ENCODE measurements at places on chromosomes 3 and 15.

GRCh38 chr3:150140614-150141321 lies 170.1 kb upstream of the PFN2 start:
- DNase-seq, result no peak

DNA sequence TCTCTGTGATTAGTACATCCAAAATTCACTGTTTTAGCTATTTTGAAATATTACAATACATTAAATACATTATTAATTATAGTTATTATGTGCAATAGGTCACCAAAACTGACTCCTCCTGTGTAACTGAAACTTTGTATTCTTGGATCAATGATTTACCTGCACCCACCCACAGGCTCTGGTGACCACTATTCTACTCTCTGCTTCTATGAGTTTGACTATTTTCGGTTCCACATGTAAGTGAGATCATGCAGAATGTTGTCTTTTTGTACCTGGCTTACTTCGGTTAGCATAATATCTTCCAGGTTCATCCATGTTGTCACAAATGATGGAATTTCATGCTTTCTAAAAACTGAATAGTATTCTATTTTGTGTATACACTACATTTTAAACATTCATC lies 43.8 kb downstream of the SLC2A2 start:
- no peak for DNase-seq

DNA sequence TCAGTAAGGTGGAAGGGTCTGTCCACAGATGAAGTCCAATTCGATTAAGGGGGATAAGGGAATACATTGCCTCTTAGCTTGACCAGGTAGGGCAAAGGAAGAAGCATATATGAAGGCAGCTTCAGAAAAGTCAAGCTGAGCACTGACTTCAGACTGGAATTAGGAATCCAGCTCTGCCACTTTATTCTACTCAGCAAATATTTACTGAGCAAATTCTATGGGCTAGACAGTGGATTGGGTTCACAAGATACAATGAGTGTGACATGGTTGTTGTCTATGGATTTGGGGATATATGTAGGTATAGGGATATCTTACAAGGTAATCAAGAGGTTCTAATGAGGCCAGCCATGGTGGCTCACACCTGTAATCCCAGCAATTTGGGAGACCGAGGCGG lies 526 bp downstream of the ADIPOQ start:
- DNase-seq, result no peak

GRCh38 chr3:16452261-16452660 lies 61.2 kb downstream of the RFTN1 start:
- DNase-seq, result no peak

DNA sequence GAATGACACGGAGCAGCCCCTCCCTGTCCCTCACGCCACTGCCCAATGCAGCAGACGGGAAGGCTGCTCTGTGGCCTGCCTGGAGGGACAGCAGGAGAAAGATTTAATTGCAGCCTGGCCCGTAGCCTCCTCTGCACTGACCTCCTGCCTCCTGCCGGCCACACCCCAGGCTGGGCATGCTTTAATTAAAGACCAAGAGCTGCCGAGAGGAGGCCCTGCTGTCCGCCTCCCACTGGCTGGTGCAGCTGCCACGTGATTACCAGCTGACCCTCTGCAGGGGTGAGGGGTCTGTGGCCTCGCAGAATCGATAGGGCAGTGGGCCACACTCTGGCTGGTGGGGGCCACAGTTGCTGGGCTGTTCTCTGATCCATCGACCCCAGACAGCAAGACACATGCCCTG lies 100.2 kb upstream of the PRR23E start:
- DNase-seq, result no peak

- DNase-seq, result no peak
Observed at GRCh38 chr3:4043867-4044575, 244.8 kb downstream of the LRRN1 start.

- no peak for DNase-seq
Observed at GRCh38 chr3:67704322-67704721, 49.9 kb upstream of the SUCLG2 start.

DNA sequence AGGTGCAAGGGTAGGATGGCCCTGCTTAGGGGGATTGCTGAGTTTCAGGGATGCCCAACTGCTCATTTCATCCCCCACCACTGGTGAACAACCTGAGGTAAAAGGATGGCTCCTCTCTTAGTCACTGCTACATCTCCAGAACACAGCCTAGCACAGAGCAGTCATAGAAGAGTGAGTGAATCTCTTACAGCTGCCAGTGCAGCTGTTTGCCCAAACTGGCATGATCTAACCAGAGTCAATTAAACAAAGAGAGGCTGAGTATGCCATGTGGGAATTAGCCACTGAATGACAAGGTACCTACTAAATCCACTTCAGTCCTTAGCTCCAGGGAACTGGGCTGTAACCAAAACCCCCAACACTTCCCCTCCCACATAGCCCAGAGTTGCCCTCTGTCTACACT lies 6.8 kb upstream of the NCKIPSD start:
- no peak for DNase-seq

DNA sequence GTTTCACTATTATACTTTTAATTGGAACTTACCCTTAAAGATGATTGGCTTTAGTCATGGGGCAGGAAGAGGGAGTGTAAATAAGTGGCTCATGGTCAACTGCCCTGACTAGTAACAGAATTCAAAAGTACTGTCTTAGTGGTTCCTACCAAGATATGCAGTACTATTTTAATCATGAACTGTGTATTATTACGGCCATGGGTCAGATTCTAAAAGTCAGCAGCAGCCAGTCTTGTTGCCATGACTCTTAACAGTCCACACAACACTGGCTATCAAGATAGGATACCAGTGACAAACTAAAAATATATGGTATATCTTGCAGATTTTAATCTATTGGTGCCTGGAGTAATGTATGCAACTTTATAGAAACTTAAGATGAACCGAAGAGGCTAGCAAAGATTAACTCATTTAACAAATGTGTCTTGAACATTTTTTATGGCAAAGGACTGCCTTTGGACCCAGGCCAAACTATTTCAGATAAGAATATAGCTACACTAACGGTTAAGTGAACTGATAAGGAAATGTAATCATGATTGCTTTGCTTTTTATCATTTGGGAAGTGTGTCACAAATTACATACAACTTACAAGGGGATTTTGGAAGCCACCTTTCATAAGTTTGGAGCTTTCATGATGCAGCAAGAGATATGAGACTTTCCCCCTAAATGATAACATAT lies 163.7 kb downstream of the TCF12 start:
- no peak for DNase-seq

DNA sequence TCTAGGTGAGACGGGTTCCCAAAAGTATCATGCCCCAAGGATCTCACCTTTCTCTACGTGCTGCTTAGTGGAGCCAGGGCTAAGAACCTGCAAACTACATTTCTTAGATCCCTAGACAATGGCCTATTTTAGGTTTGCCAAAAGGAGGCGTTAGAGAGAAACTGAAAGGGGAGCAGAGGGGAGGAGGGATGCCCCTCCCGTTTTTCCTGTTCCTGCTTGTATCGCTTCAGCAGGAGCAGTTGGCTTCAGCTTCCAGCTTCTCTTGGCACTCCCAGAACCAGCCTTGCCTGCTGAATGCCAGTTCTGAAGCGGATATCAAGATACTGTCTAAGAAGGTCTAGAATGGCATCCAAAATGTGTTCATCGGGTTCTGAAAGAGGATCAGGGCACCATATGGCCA lies 58.4 kb upstream of the ABHD17C start:
- DNase-seq, result no peak

- no peak for DNase-seq
Observed at GRCh38 chr3:71407823-71408222, 175.7 kb downstream of the FOXP1 start.

DNA sequence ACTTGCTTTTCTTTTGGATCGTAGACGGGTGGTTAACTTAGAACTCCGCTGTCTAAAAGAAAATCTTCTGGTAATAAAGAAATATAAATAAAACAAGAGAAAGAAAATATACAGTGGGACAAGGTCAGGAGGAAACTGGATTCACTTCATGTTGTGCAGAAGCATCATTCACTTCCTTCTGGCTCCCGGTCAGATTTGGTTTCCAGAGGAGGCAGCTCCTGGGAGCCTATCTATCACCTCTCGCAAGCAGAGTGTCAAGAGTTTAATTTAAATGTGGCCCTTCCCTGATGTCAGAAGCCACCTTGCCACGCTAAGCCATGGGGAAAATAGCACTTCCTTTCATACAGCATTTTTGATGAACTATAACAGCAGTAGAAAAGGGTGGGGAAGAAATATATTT lies 139.1 kb downstream of the NSMCE3 start:
- no peak for DNase-seq

- DNase-seq, result no peak
Observed at GRCh38 chr3:180329187-180329586, 272.8 kb upstream of the TTC14 start.

- DNase-seq, result no peak
Observed at GRCh38 chr3:155425396-155425795, 131.9 kb upstream of the STRIT1 start.

- no peak for DNase-seq
Observed at GRCh38 chr3:167675848-167676247, 22.1 kb upstream of the WDR49 start.

GRCh38 chr3:186182850-186183249 lies 74.0 kb upstream of the ETV5 start:
- DNase-seq, result no peak

DNA sequence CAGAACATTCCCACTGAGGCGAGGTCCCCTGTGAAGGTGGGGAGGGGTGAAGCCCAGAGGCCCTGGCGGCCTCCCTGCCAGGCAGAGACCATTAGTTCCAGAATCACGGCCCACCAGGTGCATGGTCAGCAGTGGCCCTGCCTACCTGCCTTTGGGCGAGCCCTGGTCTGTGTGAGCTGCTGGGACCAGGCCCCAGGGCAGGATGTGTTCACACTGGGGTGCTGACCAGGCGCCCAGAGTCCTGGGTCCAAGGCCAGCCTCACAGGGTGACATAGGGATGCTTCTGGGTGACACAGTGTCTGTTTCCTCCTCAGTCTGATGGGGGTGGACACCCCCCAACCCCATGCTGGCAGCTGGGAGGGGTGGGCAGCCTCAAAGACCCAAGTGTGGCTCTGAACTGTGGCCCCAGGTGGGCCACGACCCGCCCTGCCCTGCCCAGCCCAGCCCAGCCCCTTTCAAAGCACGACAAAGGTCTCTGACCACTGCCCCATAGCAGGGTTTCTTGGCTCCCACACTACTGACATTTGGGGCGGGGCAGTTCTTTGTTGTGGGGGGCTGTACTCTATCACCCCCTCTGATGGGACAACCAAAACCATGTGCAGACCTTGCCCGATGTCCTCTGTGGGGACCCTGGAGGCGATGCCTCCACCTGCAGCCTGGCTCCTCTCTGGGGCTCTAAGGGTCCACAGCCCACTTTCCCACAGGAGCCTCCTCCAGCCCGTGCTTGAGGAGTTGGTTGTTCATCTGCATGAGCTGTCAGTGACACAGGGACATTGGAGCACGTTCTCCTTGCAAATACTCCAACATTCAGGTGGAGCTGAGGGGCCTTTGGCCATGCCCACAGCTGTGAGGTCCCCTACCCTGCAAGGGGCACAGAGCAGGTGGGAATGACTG lies 44.8 kb upstream of the SLC41A3 start:
- no peak for DNase-seq

DNA sequence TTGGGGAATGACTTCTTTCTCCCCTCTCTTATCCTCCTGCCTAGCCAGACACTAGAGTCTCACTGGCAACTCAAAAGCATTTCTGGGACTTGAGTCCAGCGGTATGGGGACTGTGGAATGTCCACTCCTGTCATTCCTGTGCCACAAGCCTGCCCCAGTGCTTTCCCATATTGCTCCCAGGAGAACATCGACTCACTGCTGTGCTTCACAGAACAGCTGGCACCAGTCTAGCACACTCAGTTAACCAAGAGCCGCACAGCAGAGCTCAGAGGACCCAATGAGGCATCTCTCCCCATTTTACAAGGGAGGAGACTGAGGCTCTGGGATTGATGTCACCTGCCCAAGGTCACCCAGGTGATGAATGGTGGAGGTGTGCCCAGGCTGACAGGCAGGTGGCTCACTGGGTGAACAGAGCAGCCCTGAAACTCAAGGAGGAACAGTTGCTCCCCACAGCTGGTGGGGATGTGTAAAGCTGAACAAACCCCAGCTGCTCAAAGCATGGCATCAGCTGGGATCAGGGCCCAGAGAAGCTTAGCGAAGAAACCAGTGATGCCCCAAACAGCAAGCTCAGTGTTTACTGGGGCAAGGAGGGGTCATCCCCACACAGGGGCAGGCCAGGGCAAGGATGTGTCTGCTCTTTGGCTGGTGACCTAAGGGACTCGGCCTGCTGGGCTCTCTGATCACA lies 35.4 kb upstream of the DUSP7 start:
- DNase-seq, result no peak

DNA sequence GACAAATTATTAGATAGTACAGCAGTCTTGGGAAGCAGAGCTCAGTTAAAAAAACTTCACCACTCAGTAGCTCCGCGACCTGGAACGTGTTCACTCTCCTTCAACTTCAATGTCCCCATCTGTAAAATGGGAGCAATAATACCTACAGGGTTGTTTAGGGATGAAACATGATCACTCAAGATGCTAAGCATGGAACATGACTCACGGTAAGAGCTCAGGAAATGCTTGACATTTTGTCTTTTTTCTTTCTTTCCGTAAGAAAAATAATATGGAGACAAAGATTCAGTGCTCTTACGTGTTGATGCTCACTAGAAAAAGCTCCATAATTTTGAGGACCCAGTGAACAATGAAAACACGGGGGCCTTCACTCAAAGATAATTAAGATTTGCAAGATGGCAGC lies 606.7 kb upstream of the MDFIC2 start:
- no peak for DNase-seq

- DNase-seq, result no peak
Observed at GRCh38 chr15:67335026-67335425, 80.4 kb downstream of the IQCH start.

DNA sequence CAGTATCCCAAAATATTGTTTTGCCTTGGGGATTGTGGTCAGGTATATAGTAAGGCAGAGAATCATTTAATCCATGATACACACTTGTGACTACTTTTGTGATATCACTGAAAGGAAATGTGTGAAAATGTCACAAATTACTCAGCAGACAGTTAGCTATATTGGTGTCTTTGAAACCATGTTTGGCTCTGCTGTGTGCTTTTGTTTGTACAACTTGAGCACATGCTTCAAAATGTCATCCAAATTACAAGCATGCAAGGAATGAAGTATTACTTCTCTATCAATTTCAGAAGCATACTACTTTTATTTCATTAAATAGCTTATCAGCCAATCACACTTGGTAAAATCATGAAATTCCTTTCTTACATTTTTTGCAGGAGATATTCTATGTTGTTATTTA lies 619.0 kb upstream of the AGTR1 start:
- no peak for DNase-seq

GRCh38 chr3:31981206-31982181 lies at the start of the genes OSBPL10 and ZNF860:
Gene OSBPL10, minus strand, starts transcription at chr3:31981262. Its CDS starts 83 bp downstream, at chr3:31981179.
Gene ZNF860, plus strand, starts transcription at chr3:31981750. Its CDS starts 7,330 bp downstream, at chr3:31989080.
- DNase-seq, result peak; percentile 53

DNA sequence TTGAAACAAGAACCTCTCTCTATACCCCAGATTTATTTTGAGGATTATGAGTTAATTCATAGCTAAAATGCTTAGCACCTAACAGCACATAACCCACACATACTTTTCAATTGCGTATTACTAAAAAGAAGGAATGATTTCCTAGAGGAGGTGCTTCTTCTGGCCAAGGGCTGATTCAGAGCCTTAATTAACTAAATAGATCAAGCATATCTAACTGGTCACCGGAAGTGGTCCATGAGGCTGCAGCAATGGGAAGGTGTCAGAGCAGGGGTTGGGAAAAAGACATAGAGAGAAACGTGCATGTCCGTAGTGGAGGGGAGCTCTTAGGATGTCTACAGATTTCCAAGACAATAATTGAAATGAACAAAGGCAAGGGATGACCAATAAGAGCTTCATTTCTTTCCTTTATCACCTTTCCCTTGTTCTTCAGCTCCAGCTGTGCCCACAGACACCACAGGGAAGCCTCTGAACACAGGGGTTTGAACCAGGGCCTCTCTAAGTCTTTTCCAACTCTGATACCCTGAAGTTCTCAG lies 467 bp downstream of the HGD start:
- no peak for DNase-seq

- DNase-seq, result no peak
Observed at GRCh38 chr15:25728816-25729215, 134.3 kb downstream of the ATP10A start.
